ENCODE measurements at places on chromosomes 4 and X. TPM values are rescaled to one million over a fixed set of nuclear protein-coding genes. Genes with fewer than 3 reads are reported as not detected.
A peak's percentile ranks its signal among the peaks of the same experiment; 100 is the strongest.

DNA sequence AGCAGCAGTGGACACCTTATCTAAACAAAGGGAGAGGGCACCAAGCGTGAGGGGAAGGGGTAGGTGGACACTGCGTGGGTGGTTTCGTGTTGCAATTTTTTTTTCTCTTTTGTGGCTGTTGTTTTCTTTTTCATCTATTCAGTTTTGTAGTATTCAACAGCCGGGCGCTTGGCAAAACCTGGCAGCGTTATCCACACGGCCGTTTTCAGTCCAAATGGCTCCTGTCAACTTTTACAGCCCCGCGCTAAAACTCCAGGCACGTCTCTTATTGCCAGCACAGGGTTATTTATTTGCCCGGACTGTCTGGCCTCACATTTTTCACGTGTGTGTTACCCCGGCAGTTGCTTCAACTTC, 192.2 kb downstream of the BCOR start:
- H3K27ac ChIP-seq, result peak overlapping the region; percentile 86
- no peaks in the 10 kb centered on the region for H3K27me3 ChIP-seq
- peak overlapping the region; percentile 32 for H3K4me3 ChIP-seq
- DNase-seq, result no peak
- no peaks in the 10 kb centered on the region for H3K36me3 ChIP-seq

GRCh38 chr4:16082426-16083240, 1.2 kb downstream of the PROM1 start:
- H3K36me3 ChIP-seq, result no peaks in the 10 kb centered on the region
- H3K27me3 ChIP-seq, result peaks cover 62% of the 10 kb centered on the region
- peak overlapping the region; percentile 75 for H3K27ac ChIP-seq
- H3K4me1 ChIP-seq, result peaks cover 16% of the 10 kb centered on the region
- H3K4me3 ChIP-seq, result peak overlapping the region; percentile 80

DNA sequence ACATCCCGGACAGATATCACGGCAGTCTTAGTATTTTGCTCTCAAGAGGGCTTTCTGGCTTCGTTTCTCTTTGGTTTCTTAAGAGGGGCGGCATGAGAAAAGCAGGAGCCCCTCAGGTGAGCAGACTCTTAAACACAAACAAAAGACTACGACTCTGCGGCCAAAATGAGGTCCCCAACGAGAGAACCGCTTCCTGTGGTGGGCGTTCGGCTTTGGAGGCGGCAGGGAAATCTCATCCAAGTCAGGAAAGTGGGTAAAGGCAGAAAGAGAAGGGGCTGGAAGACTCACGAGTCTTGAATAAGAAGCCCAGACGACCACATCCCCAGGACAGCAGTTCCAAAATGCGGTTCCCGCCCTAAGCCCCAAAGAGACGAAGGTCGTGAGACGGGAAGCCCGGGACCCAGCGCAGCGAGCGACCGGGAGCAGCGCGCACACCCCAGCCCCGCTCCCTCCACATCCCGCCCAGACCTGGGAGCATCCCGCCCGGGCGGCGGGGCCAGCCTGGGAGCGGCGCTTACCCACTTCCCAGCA, 409 bp downstream of the UGDH start:
- peak overlapping the region; percentile 99 for H3K4me3 ChIP-seq
- no peak for DNase-seq
- H3K27me3 ChIP-seq, result no peaks in the 10 kb centered on the region
- H3K4me1 ChIP-seq, result peaks cover 36% of the 10 kb centered on the region
- H3K27ac ChIP-seq, result peak overlapping the region; percentile 98

GRCh38 chrX:71550578-71550977, 17.7 kb downstream of the OGT start:
- DNase-seq, result no peak
- no peaks in the 10 kb centered on the region for H3K4me1 ChIP-seq
- H3K36me3 ChIP-seq, result peaks cover 29% of the 10 kb centered on the region
- H3K27ac ChIP-seq, result no peak overlapping the region
- no peaks in the 10 kb centered on the region for H3K27me3 ChIP-seq

GRCh38 chr4:144518181-144518895, 127.6 kb upstream of the HHIP start:
- peaks cover 21% of the 10 kb centered on the region for H3K27me3 ChIP-seq
- no peak for DNase-seq
- no peak overlapping the region for H3K4me3 ChIP-seq

The SLIT2 gene
- total RNA-seq, result 168 TPM

- H3K4me1 ChIP-seq, result peaks cover 10% of the 10 kb centered on the region
- H3K27me3 ChIP-seq, result peaks cover 37% of the 10 kb centered on the region
- no peaks in the 10 kb centered on the region for H3K36me3 ChIP-seq
- no peak overlapping the region for H3K4me3 ChIP-seq
- H3K27ac ChIP-seq, result no peak overlapping the region
These were observed 8.0 kb downstream of the SFRP2 start for GRCh38 chr4:153780876-153781275.

The RHOXF1 gene
- total RNA-seq, result 0.52 TPM

The MAP7D2 gene
- total RNA-seq, result 1.3 TPM

GRCh38 chr4:182885022-182885737, 32.0 kb downstream of the DCTD start:
- H3K4me3 ChIP-seq, result no peak overlapping the region
- H3K4me1 ChIP-seq, result peaks cover 33% of the 10 kb centered on the region
- DNase-seq, result no peak
- H3K27me3 ChIP-seq, result no peaks in the 10 kb centered on the region
- H3K36me3 ChIP-seq, result peaks cover 56% of the 10 kb centered on the region

GRCh38 chrX:40467454-40467853, 113.3 kb upstream of the ATP6AP2 start:
- H3K36me3 ChIP-seq, result no peaks in the 10 kb centered on the region
- no peak overlapping the region for H3K27ac ChIP-seq
- H3K4me1 ChIP-seq, result peaks cover 13% of the 10 kb centered on the region
- no peak overlapping the region for H3K4me3 ChIP-seq
- DNase-seq, result no peak

The PCDH10 gene
- total RNA-seq, result 22.3 TPM

GRCh38 chrX:139875841-139876240, 57.0 kb downstream of the ATP11C start:
- no peak overlapping the region for H3K27ac ChIP-seq
- H3K4me1 ChIP-seq, result no peaks in the 10 kb centered on the region
- no peak overlapping the region for H3K4me3 ChIP-seq
- no peak for DNase-seq
- H3K27me3 ChIP-seq, result no peaks in the 10 kb centered on the region

The DMRTC1 gene
- 0.88 TPM for total RNA-seq

DNA sequence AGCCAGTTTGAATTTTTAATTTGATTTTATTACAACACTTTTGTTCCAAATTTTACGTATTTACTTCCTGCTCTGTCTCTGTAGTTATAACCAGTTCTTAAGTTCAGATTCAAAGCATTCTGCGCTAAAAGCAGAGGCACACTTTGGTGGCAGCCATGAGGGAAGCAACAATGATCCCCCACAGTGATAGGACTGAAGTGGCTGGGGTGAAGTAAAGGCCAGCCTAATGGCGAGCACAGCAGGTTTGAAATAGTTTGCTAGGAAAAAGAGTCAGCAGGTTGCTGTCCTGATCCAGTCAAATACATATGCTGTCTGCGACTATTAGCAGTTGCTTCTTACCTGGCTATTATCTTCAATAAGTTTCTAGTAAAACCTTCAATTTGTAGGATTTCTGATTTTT, 176.3 kb downstream of the RPA4 start:
- DNase-seq, result no peak
- H3K36me3 ChIP-seq, result no peaks in the 10 kb centered on the region

The DDX60 gene
- total RNA-seq, result 17.1 TPM

- no peak overlapping the region for H3K27ac ChIP-seq
- no peak overlapping the region for H3K4me3 ChIP-seq
- H3K27me3 ChIP-seq, result peaks cover 2% of the 10 kb centered on the region
- peaks cover 3% of the 10 kb centered on the region for H3K4me1 ChIP-seq
These were observed 53.4 kb upstream of the COL25A1 start for GRCh38 chr4:109355835-109356234.

DNA sequence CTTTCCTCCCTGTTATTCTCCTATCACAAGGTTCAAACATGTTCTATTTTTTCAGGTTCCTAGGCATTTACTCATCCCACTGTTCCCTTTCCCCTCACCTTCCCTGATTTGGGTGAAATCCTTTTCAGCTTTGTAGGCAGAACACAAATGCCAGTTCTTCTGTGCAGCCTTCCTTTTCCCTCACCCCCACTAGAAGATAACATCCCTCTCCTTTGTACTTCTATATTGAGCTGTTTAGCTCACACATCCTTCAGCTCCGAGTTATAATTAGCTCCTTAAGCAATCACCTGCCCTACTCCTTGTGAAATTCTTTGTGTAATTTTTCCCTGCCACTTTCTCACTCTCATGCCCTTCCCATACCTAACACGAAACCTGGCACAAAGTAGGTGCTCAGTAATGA, 240.9 kb downstream of the AR start:
- H3K36me3 ChIP-seq, result no peaks in the 10 kb centered on the region
- H3K27me3 ChIP-seq, result no peaks in the 10 kb centered on the region

DNA sequence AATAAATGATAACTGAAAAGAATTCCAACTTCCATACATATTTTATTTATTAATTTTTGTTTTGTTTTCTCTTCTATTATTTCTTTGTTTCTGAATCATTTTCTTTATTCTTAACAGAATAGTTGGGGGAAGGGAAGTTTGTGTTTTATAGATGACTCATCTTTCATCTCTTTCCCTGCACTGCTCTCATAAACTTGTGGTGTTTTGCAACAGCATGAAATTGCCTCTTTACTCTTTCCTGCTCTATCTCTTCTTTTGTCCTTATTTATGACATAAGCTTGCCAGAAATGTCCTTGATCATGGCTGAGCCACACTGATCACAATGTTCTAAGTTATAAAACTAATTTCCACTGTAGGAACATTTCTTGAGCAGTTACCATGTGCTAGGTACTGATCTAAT, 22.3 kb downstream of the QRFPR start:
- peaks cover 4% of the 10 kb centered on the region for H3K36me3 ChIP-seq
- H3K27me3 ChIP-seq, result no peaks in the 10 kb centered on the region
- no peak for DNase-seq
- no peak overlapping the region for H3K27ac ChIP-seq
- peaks cover 9% of the 10 kb centered on the region for H3K4me1 ChIP-seq

The SLC9B1 gene
- total RNA-seq, result 3.2 TPM

DNA sequence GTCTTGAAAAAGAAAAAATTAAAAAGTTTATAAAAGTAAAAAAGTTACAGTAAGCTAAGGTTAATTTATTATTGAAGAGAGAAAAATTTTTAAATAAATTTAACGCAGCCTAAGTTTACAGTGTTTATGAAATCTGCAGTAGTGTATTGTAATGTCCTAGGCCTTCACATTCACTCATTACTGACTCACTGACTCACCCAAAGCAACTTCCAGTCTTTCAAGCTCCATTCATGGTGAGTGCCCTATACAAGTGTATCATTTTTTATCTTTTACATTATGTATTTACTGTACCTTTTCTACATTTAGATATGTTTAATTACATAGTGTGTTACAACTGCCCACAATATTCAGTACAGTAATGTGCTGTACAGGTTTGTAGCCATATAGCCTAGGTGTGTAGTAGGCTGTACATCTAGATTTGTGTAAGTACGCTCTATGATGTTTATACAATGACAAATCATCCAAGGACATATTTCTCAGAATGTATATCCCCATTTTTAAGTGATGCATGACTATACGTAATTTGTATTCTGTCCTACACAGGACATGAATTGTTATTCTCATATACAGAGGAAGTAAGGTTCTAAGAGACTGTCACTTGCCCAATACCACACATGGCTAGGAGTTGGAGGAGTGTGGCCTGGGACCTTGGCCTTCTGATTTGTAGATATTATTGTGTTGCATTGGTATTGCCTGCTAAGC, 19.5 kb upstream of the PDCL2 start:
- H3K27ac ChIP-seq, result no peak overlapping the region
- H3K36me3 ChIP-seq, result no peaks in the 10 kb centered on the region
- H3K27me3 ChIP-seq, result no peaks in the 10 kb centered on the region
- DNase-seq, result no peak
- H3K4me3 ChIP-seq, result no peak overlapping the region
- H3K4me1 ChIP-seq, result no peaks in the 10 kb centered on the region

- DNase-seq, result no peak
- no peaks in the 10 kb centered on the region for H3K36me3 ChIP-seq
- H3K4me3 ChIP-seq, result peak overlapping the region; percentile 50
- H3K27me3 ChIP-seq, result no peaks in the 10 kb centered on the region
These were observed 65.6 kb downstream of the MCF2 start for GRCh38 chrX:139642241-139642927.

DNA sequence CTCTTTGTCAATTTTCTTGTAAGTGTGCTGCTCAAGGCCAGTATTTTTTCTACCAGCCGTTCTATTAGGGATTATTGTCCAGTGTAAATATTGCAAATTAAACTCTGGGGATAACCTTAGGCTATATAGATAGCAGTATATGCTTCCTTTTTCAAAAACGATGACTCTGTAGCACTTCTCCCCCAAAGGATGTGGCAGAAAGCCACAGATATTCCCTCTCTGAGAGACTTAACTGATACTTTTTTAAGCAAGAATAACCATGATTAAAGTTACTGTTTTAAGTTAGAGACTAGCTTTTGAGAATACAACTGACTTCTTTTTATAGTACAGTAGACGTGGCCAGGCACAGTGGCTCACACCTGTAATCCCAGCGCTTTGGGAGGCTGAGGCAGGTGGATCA, 130.0 kb downstream of the FHIP1A start:
- DNase-seq, result no peak
- no peaks in the 10 kb centered on the region for H3K27me3 ChIP-seq
- peak overlapping the region; percentile 39 for H3K27ac ChIP-seq
- H3K4me3 ChIP-seq, result no peak overlapping the region

DNA sequence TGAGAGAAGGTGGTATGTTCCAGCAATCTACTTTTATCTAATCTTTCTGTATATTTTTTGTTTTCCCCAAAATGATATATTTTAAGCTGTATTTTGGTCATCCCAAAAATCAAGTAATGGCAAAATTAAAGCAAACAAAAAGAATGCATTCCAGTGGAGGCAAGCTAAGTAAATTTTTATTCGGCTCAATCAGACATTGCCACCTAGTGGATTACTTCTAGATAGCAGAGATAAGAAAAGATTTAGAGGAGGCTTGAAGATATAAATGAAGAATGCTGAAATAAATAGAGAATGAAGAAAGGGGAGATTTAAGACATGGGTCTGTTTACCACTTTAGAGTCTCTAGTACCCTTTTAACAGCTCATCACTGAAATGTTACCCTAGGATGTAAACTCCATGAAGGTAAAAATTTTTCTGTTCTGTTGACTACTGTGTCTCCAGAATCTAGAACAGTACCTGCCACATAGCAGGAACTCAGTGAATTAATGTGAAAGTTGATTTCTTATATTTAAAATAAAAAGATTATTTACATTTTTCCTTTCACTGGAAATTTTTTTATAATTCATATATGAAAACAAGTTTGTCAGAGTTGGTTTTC, 110.9 kb upstream of the ANK2 start:
- no peaks in the 10 kb centered on the region for H3K27me3 ChIP-seq
- no peak overlapping the region for H3K4me3 ChIP-seq
- DNase-seq, result no peak
- no peak overlapping the region for H3K27ac ChIP-seq
- H3K4me1 ChIP-seq, result peaks cover 14% of the 10 kb centered on the region
- no peaks in the 10 kb centered on the region for H3K36me3 ChIP-seq

DNA sequence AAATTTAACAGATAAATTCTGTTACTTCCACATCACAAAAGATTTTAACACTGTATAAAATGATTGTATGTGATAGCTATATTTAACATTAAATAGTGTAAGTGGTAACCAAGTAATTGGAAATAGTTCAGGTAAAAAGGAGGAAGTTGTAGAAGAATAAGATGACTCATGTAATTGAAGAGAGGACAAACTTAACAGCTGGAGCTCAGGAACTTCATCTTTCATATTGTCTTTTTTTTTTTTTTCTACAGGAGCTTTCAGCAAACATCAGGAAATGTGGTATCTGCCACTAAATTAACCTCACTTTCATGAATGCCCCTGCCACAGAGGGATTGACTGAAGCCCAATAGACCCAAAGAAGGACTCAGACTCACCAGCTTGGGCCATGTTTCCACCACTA, 188.4 kb upstream of the VEGFC start:
- no peak overlapping the region for H3K4me3 ChIP-seq
- no peaks in the 10 kb centered on the region for H3K4me1 ChIP-seq
- DNase-seq, result no peak
- no peaks in the 10 kb centered on the region for H3K36me3 ChIP-seq
- peaks cover 8% of the 10 kb centered on the region for H3K27me3 ChIP-seq

All from mesothelial cell of epicardium (in vitro differentiated cells).